ELF-1 (cell line): ENCODE measurements at places on chromosomes 1 and 21.
A peak's percentile ranks its signal among the peaks of the same experiment; 100 is the strongest.

DNA sequence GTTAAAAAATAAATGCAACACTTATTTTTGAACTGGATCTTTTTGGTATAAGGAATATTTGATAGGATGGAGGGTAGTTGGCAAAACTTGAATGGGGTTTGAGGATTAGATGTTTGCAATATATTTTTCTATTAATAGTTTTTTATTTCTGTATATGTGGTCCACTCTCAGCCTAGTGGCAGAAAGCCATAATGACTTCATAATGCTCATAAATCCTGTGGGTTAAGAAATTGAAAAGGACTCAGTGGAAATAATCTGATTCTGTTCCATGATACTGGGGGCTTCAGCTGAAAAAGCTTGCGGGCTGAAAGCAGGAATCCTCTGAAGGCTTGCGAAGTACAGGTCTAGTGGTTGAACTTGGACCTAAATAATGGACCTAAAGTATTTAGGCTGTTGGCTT, 1028.6 kb upstream of the PRMT6 start:
- DNase-seq = no peak

GRCh38 chr1:172484252-172484651, 40.4 kb upstream of the PIGC start:
- DNase-seq = no peak

DNA sequence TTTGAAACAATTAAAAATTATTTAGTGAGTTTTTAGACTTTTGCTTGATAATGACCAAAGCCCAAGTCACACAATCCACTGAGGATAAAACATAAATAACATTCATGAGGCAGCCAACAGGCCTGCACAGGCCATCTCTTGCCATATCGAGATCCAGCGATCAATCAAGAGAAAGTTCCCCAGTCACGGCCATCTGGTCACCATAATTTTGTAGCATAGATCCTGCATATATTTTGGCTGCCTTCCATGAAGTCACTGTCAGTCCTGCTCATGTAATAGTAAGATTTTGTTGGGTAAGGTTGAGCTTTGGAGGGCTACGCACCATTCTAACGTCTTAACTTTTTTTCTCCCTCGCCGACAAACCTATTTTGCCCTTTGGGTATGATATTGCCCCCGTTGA, 17.5 kb downstream of the KPNA6 start:
- DNase-seq = no peak

GRCh38 chr1:224554056-224554455, 62.1 kb upstream of the CNIH3 start:
- no peak for DNase-seq

DNA sequence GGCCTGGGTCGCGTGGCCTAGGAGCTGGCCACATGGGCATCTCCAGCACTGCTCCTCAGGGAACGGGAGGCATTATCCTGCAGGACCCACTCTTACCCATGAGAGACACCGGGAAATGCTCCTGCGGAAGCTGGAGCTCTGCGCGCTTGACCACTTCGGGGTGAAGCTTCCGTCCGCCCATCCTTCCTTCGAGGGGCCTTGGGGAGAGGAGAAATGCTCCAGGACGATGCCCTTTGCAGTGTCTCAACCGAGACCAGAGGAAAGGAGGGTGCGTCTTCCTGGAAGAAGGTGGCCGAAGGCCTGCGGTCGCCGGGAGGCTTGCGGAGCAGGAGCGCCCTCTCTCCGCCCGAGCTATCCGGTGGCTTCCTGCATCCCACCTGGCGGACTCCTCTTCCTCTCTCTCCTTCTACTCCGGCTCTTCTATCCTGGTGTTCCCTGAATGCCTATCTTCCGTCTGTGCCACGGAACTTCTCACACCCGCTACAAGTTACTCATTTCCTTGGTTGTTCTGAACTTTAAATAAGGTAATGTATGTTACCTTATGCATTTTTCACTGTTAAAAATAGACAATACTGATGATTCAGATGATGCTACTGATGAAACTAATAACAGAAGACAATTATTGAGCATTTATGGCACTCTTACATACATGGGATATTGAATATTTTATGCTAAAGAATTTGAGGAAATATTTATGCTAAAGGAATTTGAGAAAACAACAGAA, 91.4 kb downstream of the PRKAB2 start:
- DNase-seq = peak; percentile 74

DNA sequence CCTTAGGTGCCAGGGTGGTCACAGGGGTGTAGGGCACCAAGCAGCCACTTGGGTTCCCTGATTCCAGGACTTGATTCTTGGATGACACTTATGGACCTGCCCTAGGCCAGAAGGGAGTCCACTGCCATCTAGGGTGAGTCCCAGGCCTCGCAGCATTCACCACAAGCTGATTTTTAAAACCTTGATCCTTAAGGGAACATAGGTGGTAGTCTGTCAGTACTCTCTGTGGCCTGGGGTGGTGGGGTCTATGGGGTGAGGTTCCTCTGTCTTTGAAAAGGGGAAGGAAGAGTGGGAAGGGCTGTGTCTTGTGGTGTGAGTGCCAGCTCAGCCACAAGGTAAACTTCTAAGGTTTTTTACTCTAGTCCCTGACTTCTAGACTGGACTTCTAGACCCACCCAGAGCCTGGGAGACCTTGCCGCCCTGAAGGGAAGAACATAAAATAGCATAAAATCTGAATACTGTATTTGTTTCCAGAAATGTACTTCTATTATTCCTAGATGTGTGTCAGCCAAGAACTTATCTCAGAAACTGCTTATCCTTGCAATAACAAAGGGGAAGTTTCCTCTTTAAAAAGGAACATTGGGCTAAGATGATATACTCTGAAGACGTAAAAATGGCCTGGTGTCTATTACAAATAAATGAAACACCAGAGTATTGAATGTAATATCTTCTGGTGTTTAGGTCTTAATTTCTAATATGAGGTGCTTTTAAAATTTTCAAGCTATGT, 757.3 kb downstream of the LTN1 start:
- DNase-seq = peak; percentile 10

GRCh38 chr1:231965615-231966014, 339.0 kb downstream of the DISC1 start:
- no peak for DNase-seq

GRCh38 chr1:91877574-91878208, 8.3 kb downstream of the TGFBR3 start:
- no peak for DNase-seq

GRCh38 chr1:24288479-24288878, 30.7 kb upstream of the GRHL3 start:
- no peak for DNase-seq

GRCh38 chr1:2445162-2445822, 30.8 kb upstream of the PLCH2 start:
- no peak for DNase-seq

GRCh38 chr1:159012495-159012894, 2.8 kb downstream of the IFI16 start:
- DNase-seq = peak; percentile 21

DNA sequence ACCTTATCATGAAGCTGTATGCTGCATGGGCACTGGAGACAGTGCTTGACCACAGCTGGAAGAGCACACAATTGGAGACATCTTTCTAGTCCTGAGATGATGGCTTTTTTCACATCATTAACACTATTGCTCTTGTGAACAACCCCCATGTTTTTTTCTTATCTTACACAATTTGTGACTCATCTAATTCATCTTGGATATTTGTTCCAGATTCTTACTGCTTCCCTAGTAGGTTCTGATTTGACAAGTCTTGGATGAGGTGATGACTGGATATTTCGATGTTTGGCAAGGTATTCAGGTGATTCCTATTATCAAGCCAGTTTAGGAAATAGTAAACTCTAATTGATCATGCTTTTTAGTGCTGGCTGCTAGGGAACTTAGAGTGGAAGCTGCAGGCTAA, 23.7 kb downstream of the HLX start:
- DNase-seq = no peak

- DNase-seq = no peak
These were observed 59.3 kb upstream of the PTGFRN start for GRCh38 chr1:116850436-116850835.

- DNase-seq = no peak
These were observed 199.4 kb upstream of the PTBP2 start for GRCh38 chr1:96521994-96522760.

DNA sequence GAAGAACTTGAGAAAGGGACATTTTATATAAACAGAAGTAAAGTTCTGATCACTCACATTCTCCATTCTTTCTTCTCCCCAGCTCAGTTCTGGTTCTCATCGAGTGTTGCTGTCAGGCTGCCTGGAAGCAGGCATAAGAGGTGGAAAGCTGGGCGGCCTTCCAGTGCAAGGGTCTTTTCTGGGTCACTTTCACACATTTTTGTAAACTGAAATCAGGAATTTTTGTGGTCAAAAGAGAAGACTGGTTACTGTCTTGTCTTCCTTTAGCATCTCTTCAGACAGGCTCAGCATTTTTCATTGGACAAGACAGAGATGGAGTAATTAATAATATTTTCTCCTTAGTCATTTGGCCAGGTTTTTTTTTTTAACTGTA, 93.7 kb downstream of the CTH start:
- no peak for DNase-seq

DNA sequence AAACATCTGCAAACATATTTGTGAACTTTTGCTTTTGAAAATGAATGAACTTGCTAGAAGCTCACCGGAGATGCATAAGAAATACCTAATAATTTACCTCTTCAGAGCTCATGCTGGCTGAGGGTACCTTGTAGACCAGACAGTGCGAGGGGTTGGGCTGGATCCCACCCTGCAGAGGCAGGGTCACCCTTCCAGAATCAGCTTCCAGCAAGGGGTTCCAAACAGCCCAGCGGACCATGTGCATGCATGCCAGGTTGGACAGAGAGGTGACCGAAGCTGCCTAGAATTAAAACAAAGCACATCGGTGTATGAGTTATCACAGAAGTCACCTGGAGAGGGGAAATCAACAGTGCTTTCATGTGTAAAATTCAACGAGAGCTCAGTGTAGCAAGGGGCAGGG, 59.2 kb downstream of the NPHP4 start:
- DNase-seq = no peak

GRCh38 chr1:155208541-155209311, at the start of gene MTX1:
Gene MTX1, plus strand, starts transcription at chr1:155208695. Its CDS starts 110 bp downstream, at chr1:155208805.
- DNase-seq = peak; percentile 90

- DNase-seq = no peak
These were observed 12.3 kb downstream of the OR2T11 start for GRCh38 chr1:248622570-248623001.

DNA sequence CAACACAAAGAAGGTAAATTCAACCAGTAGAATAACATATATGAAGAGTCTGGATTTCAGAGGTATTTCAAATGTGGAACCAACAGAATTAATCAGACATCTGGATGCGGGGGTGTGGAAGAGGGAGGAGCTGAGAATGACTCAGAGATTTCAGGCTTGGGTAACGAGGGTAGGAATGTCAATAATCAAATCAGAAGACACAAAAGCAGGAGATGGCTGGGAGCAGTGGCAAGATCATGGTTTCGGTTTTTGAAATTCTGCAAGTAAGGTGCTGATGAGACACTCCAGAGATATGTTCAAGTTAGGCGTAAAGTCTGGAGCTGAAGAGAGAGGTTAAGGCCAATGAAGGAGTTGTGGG, 64.0 kb downstream of the PLPPR5 start:
- DNase-seq = no peak

DNA sequence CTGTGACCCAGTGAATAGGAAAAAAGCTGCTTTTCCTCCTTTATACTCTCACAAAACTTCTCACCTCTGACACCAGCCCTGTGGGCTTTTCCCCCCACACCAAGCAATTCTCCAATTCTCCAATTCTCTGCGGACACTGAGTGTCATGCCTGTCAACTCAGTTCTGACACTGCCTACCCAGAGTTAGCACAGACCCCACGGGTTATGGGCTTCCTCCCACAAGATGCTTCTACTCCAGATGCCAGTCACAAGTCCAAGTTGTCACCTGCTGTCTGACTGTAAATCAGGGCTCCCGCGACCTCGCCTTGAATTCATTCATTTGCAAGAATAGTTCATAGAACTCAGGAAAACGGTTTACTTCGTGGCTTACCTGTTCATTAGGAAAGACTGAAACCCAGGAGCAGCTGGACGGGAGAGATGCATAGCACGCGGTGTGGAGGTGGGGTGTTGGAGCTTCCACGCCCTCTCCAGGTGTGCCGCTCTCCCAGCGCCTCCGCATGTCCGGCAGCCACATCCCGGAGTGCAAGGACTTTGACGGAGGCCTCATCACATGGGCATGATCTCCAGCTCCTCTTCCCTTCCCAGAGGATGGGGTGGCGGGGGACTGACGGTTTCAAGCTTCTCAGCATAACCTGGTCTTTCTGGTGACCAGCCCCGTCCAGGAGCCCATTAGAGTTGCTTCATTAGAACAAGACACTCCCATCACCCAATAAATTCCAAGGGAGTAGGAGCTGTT, 154.7 kb downstream of the PGBD5 start:
- no peak for DNase-seq

GRCh38 chr1:27773826-27774445, 917 bp downstream of the STX12 start:
- DNase-seq = no peak

GRCh38 chr1:81044708-81045107, 756.0 kb upstream of the ADGRL2 start:
- peak; percentile 3 for DNase-seq

DNA sequence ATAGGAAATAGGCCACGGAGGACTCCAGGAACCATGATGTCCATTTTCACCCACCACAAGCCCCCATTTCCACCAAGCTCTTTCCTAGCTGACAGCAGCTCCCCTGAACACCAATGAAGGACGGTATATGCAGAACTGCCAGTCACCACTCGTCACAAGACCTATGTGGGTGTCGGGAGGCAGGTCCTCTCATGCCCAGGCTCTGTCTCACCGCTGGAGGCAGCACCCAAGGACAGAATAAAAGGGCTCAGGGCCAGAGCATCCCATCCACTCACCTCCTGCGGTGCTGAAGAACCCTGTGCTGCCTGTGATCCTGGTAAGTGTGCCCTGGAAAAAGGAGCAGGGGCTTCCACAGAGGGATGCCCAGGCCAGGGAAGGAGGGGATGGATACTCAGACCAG, at the start of gene LCE1F:
Gene LCE1F, plus strand, starts transcription at position 266 of the 400 bp plus-strand sequence. CDS start 1,232 bp downstream, outside the sequence.
- no peak for DNase-seq

- DNase-seq = no peak
These were observed 133.0 kb downstream of the ITSN1 start for GRCh38 chr21:33775100-33775828.

DNA sequence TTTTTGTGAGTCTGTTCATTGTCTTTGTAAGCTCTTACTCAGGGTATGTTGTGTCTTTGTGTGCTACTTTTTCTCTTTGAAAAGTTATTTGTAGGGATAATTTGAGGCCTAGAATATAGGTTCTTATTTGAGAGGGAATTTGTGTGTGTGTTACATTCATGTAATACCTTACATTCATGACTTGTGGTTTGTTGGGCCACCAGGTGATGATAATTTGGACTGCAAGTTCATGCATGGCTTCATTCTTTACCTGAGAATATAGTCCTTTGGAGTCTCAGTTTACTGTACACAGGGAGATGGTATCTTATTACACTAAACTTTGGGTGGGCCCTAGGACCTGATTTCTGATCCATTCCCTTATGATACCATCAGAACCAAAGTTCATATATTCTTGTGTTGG, 51.8 kb upstream of the FASLG start:
- no peak for DNase-seq

- DNase-seq = peak; percentile 82
These were observed at the start of gene TACSTD2 for GRCh38 chr1:58576727-58577653. Gene TACSTD2, minus strand, starts transcription at chr1:58577252. Its CDS starts 96 bp downstream, at chr1:58577156.
